ENCODE measurements at places on chromosomes 4 and X.

DNA sequence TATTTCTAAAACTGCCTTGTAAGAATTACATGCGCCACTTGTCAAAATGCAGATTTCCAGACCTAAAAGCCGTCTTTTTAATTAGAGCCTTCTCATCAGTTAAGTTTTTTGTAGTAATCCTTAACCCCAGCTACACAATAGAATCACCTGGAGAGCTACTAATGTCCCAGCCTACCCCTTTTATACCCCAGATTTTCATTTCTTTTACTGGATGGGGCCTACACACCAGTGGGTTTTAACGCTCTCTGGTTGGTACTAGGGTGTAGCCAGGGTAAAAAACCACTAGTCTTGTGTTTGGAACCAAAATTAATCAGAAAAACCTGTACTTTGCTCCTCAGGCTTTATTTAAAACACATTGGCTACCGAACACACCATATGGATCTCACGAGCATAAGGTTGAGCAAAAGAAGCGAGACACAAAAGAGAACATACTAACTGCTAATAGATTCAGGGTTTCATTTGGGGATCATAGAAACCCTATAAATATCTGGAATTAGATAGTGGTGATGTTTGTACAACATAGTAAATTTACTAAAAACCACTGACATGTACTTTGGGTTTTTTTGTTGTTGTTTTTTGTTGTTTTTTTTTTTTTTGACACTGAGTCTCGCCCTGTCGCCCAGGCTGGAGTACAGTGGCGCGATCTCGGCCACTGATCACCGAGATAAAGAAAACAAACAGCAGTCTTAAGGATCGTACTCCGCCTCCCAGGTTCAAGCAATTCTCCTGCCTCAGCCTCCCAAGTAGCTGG lies 30.6 kb downstream of the BBS12 start:
- DNase-seq, result no peak

DNA sequence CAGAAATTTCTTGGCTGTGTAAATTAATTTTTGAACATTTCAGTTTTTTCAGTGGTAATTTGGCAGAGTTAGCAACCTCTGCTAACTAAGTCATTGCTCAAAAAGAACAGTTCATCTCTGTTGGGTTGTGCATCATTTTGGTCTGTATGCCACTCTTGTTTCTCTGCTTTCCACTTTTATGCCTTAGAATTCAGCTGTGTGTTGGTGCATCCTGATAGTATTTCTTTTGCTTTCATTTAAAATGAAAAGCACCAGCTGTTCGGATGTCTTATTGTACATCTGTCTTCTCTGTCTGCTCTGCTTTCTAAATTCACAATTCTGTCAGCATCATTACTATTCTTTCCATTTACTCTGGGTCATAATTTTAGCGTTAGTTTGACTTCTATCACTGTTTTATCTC lies 388.2 kb upstream of the NDST4 start:
- no peak for DNase-seq

DNA sequence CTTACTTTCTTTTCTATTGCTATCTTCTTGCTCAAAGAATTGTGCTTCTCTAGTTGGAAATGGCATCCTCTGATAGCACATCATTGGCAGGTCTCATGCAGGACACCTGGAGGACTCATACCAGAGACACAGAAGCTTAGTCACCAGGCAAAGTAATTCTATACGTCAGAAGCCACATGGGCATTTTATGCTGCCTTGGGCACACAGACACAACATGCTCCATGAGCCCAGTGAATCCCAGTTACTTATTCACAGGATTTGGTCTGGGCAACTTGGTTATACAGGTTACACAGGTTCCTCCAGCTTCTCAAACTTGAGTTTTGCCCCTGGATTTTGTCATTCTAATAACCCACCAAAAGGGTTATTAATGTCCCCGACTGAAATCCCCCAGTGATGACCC lies 7.1 kb downstream of the RASSF6 start:
- no peak for DNase-seq

DNA sequence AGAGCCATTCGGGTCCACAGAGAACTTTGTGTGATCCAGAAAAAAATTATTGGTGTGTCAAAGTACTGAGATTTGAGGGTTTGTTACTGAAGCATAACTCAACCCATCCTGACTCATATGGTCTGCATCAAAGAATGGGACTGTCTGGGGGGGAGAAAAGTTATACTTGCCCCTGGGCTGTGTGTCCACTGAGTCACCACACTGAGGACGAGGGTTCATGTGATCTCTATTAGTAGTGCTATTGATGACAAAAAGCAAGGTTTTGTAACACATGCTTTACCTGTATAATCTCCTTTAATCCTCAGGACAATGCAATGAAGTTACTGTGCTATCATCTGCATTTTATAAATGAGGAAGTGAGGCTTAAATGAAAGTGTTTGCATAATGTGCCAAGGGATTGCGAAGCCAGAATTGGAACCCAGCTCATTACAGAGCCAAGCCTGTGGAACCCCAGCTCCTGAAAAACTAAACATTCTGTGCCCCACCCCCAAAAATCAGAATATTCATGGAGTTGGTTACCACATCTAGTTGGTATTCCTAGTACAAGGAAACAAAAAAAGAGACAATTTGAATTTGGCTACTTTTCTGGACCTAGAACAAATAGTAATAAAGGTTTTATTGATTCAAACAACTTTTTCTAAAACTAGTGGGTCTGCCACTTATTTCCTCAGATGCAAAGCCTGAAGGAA lies 31.2 kb downstream of the CCDC149 start:
- no peak for DNase-seq

GRCh38 chrX:128781506-128781905 lies 729.3 kb upstream of the ACTRT1 start:
- DNase-seq, result no peak

DNA sequence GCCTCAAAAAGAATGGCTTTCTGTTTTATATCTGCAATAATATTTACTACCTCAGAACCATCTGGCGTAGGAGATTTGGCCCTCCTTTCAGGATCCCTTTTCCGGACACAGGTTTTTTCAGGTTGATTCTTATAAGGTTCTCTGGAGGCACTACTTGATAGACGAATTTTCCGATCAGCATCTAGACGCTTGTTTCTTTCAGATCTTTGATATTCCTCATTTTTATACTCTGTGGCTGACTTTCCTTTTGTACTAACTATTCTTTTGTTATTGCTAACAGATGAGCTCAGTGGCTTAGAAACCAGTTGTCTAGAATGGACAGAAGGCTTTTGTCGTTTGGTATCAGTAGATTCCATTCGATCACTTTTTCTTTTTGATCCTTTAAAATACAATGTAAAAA lies 12.4 kb downstream of the YTHDC1 start:
- no peak for DNase-seq

DNA sequence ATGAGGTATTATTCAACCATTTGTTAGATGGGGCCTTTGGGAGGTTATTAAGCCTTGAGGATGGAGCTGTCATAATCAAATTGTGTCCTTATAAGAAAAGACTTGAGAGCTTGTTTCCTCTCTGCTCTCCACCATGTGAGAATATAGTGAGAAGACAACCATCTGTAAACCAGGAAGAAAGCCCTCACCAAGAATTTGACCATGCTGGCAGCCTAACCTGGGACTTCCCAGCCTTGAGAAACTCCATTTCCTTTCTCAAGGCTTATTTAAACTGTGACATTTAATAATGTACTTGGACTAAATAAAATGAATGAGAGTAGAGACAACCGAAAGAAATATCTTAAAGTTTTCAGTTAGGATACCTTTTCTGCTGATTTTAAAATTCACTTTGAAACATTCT lies 83.7 kb upstream of the GC start:
- no peak for DNase-seq

GRCh38 chr4:13893211-13893610 lies 265.7 kb upstream of the BOD1L1 start:
- DNase-seq, result no peak

GRCh38 chrX:71225009-71225408 lies 2.0 kb downstream of the GJB1 start:
- no peak for DNase-seq

- no peak for DNase-seq
These were observed 13.9 kb downstream of the SLC2A9 start for GRCh38 chr4:10007436-10007740.

DNA sequence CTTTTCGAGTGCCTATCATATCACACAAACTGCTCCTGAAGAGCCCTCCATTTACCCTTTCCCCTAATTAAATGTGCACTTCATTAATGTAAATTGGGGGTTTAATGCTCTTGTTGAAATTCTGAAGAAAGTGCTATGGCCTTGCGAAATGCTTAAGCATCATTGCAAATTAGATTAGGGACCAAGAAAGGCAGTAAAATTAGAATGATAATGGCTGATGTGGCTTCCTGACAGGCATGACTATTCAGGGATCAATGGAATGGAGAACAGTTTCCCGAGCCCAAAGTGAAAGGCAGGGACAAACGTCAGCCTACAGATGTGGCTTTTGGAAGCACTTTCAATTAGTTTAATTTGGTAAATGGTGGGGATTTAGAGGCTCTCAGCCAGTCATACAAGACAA lies 120.1 kb downstream of the NKX6-1 start:
- DNase-seq, result no peak

- no peak for DNase-seq
These were observed 39.3 kb downstream of the NHSL2 start for GRCh38 chrX:71949844-71950445.

GRCh38 chr4:65521666-65522065 lies 148.6 kb downstream of the EPHA5 start:
- DNase-seq, result no peak

- DNase-seq, result no peak
These were observed 27.1 kb downstream of the PDLIM3 start for GRCh38 chr4:185508181-185508580.

DNA sequence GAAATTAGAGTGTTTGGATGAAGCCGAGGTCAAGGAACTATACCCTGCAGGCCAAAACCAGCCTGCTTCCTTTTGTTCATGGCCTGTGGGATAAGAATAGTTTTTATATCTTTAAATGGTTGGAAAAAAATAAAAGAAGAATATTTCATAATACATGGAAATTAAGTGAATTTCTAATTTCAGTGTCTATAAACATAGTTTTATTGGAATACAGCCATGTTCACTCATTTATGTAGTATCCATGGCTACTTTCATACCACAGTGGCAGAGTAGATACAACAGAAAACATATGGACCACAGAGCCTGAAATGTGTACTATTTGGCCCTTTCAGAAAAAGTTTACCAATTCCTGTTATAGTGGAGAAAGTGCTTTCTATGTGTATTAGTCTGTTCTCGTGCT lies 13.6 kb downstream of the LIMCH1 start:
- DNase-seq, result no peak

GRCh38 chr4:121256887-121257466 lies 92.9 kb upstream of the TNIP3 start:
- no peak for DNase-seq

GRCh38 chrX:123450222-123450621 lies 266.1 kb downstream of the GRIA3 start:
- DNase-seq, result no peak

DNA sequence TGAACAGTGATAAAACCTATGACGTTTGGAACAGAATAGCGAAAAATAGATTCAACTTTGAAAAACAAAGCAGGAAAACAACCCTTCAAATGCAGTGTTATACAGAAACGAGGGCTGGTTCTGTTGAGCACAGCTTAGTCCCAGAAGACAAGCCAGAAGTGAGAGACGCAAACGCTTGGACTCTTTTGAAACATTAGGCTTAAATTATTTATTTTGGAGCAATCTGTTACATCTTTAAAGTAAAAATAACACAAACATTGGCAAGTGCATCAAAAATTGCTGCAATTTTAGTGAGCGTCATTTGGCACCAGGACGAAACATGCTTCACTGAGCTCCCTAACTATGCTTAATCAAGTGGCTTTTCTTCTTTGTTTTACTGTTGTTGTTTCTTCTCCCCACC lies 63.5 kb downstream of the ENPP6 start:
- DNase-seq, result no peak

- no peak for DNase-seq
These were observed 794 bp downstream of the HSD17B13 start for GRCh38 chr4:87321888-87322287.

DNA sequence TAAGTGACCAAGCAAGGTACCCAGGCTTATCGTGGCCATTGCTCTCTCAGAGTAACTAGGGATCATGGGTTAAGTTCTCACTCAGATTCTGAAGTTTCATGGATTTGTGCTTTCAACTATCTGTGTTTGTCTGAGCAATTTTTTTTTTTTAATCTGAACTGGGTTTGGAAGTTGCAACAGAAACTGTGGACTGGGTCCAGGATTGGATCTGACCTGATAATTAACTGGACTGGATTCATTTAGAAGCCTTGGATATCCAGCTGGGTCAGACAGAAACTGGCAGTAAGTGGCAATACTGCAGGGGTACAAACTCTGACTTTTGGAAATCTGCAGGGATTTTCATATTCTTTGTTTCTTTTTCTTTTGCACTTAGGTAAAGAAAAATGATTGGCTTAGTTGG lies 38.7 kb upstream of the FGF2 start:
- DNase-seq, result no peak

GRCh38 chr4:25062098-25062497 lies 31.4 kb upstream of the LGI2 start:
- DNase-seq, result no peak

DNA sequence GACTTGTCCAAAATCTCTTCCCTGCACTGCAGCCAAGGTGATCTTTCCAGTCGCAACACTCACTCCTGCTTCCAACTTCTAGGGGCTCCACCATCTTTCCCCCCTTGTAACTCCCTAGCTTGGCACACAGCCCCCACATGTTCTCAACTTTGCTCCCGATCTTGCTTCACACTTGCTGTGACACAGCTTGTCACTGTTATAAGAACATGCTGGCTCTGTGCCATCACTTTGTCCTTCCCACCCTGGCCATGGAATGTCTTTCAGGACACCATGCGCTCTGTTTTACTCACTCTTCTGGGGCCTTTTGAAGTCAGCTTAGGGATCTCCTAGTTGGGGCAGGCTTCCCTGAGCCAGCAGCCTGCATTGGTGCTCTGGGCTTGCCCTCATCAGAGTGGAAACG lies 2.5 kb downstream of the NSDHL start:
- DNase-seq, result no peak

DNA sequence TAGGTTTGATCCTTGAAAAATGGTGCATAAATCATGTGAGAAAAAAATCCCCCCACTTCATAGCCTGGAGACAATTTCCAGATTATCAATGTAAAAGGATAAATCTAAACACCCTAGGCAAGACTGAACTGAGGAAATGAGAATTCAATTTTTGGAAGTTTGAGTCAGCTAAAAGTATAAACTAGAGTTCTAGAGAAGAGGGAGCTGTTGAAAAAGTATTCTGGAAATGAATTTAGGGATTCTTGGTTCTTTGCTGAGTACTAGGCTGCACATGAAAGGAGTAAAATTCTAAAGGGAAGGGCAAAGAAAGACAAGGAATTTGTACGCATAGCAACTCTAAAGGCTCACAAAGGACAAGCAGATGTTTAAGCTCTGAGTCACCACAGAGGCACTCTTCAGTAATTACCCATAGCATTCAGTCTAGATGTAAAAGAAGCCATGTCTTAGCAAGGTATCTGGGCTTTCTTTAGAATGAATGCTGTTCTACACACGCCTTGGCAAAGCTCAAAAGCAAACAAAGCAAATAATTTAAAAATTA lies 896.5 kb downstream of the PDHA2 start:
- no peak for DNase-seq

- no peak for DNase-seq
These were observed 258.1 kb downstream of the UNC5C start for GRCh38 chr4:95290702-95291101.

- DNase-seq, result no peak
These were observed 73.8 kb downstream of the KIT start for GRCh38 chr4:54731552-54731951.

- no peak for DNase-seq
These were observed 109.5 kb downstream of the CPZ start for GRCh38 chr4:8702020-8702495.

- no peak for DNase-seq
These were observed 659.8 kb upstream of the MAGEB2 start for GRCh38 chrX:29555465-29556091.
